ENCODE measurements at places on chromosomes 12 and 14.

- DNase-seq = no peak
These were observed 68.9 kb downstream of the TESC start for GRCh38 chr12:117030187-117030900.

GRCh38 chr12:39173726-39174125 lies 268.3 kb upstream of the CPNE8 start:
- DNase-seq = no peak

DNA sequence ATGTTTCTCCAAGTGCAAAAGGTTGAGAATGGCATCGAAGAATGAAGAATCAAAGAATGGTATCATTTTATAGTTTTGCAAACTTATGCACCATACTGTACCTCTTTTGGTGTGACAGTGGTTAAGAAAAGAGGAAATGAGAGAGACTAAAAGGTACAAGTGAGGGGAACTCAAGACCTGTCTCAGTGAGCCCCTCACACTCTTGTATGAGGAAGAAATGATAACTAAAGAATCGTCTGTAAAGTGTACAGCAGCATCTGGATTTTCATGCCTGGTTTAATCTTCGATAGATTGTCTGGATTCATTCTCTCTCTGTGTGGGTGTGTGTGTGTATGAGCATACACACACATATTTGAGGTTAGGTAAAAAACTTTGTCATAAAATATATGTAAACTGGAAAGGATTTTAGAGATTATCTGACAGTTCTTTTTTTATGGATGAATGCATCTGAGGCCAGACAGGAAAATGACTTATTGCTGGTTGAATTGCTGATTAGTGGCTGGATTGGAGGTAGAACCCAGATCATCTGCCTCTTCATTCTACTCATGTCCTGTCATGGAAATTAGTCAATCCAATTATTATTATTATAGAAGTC lies 16.0 kb upstream of the SLC38A2 start:
- DNase-seq = no peak

DNA sequence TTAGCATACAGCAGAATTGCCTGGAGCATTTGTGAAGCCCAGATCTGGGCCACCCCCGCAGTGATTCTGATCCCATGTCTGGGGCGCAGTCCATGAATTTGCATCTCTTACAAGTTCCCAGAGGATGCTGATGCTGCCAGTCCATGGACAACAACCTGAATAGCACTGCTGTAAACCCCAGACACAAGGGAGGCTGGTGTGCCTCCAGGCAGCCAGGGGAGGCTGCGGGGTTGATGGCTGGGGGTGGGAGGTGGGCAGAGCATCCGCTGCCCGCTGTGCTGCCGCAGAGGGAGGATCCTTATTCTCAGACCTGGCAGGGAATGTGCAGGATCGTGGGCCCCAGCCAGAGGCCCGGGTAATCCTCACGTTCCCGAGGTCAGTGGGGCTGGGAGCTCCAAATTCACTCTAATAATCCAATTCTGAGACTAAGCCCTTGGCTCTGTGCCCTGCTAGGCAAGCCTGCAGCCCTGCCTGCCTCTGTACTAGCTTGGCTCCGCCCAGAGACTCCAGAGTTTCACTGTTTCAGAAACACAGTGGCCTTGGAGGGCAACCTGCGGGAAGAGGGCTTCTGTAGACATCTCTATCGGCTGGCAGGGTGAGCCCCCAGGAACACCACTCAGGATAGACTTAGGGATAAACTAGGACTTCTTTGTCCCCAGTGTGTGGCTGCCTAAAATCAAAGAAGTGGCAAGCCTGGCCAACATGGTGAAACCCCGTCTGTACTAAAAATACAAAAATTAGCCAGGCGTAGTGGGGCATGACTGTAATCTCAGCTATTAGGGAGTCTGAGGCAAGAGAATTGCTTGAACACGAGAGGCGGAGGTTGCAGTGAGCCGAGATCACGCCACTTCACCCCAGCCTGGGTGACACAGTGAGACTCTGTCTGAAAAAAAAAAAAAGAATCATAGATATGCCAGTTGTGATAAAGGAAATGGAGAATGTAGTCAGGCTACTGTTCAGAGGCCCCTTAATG lies 17.8 kb upstream of the MLEC start:
- DNase-seq = no peak

DNA sequence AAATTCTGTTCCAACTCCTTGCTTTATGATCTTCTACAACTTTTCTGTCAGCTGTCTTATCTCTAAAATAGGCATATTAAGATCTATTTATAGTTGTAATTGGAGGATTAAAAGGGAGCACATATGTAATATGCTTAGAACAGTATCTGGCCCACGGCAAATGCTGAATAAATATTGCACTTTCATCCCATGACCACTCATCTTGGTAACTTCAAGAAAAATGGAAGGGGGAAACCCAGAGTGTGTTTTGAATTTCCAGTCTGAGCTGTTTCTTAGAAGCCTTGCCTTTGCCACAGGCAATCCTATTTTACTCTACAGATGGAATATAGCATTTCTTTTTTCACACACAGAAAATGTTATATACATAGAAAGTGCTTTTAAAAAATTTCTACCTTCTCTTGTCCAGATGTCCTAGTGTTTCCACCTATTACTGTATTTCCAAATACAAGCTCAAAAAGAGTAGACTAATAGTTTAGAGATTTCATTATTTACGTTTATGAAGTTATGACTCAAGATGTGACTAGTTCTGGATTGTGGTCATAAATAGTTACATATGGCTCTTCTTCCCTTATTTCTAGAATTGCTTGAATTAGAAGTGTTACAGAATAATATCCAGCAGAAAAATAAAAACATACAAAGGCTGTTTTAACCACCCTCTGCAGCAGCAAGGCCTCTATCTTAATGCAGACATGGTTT lies 6.2 kb upstream of the STXBP6 start:
- DNase-seq = no peak

DNA sequence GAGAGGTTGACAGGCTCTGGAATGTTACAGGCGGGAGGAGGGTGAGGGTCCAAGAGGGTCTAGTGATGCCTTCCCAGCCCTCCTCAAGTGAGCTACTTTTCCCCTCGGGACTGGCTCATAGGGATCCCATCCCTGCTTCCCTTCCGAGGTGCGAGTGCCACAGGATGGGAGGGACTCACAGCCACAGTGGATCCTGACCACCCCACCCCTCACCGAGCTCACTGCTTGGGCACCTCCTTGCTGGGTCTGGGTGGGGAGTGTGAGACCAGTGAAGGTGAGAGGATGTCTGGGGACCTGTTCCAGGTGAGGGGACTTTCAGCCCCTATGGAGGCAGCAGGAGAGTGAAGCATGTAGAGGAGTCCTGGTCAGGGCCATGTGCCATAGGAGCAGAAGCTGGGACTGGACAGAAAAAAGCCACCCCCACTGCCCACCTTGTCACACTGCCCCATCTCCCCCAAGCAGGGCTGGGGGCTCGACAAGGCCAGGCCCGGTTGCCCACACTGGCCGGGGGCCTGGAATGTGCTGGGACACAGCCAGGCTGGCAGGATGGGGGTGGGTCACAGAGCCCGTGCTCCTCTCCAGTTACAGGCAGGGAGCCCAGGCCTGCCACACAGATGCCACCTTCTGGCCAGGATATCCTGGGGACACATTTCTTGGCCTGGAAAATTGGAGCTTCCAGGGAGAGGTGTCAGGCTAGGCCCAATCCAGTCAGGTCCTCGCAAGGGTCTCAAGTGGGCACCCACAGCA lies 1.7 kb upstream of the TNS2 start:
- DNase-seq = no peak

GRCh38 chr14:106417224-106418049 lies 891.1 kb downstream of the TMEM121 start:
- DNase-seq = peak; percentile 71

DNA sequence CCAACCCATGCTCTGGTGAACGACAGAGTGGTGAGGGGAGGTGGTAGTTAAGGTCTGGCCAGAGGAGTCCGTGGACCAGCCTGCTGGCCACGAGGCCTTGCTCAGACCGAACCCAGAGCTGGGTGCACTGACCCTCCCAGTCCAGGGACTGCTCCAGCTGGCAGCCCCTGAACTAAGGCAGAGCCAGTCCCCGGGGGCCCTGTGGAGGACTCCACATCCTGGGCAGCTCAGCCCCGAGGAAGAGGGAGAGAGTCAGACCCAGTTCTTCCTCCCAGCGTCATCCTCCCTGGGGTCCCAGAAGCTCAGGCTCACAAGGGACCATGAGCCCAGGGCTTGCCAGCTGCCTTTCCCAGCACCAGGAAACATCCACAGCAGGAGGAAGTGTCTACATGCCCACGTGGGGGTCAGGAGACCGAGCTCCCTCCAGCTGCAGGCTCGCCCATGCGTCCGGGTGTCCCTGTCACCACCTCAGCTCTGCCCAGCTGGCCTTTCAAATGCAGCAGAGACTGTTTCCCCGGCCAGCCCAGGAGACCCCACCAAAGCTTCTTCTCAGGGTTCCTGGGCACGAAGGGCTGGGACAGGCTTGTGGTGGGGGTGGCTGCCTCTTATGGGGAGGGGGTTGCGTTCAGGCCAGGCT lies 194.4 kb downstream of the KIF26A start:
- DNase-seq = no peak

DNA sequence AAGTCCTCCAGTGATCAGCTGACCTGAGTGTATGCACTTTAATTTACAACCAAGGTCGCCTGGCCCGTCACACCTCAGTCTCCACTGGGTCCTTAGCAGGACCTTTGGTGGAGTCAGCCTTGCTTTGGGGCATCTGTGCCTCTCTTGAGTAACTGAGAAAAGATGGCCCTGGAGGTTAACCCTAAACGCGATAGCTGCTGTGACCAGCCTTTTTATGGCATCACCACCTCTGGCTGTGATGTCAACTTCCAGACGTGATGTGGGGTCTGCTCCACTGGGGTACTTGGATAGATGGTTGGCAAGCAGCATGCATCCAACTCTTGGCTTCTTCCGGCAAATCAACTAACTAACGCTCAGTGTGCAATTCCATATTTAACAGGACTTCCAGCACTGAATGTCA lies 122.8 kb upstream of the RTL1 start:
- DNase-seq = no peak

GRCh38 chr12:59118356-59118755 lies 198.1 kb upstream of the LRIG3 start:
- DNase-seq = no peak

DNA sequence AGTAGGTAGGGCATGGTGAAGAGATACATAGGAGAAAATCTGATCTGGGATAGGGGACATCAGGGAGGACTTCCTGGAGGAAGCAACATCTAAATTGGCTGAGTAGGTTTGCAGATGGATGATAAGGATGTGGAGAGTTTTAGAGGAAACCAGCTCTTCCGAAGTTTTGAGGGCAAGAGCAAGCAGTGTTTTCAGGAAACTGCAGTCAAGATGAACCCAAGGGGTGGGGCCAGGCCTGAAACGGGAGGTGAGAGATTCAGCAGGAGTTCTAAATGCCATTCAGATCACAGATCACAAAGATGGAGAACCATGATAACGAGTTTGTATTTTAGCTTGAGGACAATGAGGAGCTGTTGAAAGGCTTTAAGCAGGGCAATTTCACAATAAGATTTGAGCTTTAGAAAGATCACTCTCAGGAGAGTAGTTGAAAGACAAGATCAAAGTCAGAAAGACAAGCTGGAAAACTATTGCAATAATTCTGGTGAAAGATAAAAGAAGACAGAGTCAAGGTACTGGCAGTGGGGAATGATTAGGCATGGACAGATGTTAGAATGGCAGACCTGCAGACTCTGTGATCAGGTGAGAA lies 70.1 kb upstream of the PLXNC1 start:
- no peak for DNase-seq

- DNase-seq = no peak
These were observed 501.6 kb downstream of the SLC6A15 start for GRCh38 chr12:84411031-84411430.

DNA sequence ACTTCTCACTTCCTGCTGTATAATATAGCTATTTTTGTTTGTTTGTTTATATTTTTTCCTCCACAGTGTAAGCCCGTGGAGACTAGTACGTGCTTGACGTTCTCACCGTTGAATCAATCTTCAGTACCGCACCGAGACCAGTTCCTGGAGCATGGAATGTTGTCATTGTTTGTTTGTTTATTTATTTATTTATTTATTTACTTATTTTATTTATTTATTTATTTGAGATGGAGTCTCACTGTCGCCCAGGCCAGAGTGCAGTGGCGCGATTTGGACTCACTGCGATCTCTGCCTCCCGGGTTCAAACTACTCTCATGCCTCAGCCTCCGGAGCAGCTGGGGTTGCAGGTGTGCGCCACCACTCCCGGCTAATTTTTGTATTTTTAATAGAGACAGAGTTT lies 506.6 kb upstream of the TMEM132C start:
- no peak for DNase-seq

DNA sequence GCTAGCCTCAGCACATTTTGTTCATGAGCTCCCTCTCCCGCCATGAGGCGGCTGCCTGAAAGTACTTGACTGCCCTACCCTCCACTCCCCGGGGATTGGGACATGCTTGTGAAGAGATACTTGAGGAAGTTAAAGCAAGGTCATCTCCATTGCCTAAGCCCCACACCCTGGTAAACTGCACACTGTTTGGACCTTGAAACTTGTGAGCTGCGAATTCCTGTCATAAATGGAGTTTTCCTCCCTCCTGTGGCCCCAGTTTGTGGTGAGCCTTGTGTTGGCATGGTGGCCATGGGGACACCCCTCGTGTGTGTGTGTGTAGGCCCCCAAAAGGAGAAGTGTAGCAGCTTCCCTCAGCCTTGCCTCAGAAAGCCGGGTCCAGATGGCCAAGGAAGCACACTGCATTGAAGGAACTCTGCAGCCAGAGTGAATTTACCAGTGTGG lies 395.5 kb downstream of the ZFP36L1 start:
- DNase-seq = no peak

- DNase-seq = peak; percentile 63
These were observed 2.5 kb downstream of the USP44 start for GRCh38 chr12:95548539-95549391.

- DNase-seq = no peak
These were observed 126.9 kb upstream of the PDZRN4 start for GRCh38 chr12:41061192-41061591.

DNA sequence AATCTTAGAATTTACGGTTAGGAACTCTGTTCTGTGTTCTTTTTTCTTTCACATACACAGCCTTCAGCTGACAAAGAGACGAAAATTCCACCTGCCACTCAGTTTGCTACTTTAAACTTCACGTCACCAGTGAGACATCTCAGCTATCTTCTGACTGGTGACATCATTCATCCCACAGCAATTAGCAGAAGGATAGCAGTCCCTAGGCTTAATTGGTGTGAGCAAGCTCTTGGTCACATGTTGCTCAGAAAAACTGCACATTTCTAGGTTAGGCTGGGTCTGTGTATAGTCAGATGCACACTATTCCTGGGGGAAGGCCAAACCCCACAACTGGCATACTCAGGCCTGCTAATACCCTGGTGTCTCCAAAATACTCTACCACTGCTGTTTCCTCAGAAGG lies 23.9 kb downstream of the SLC7A7 start:
- no peak for DNase-seq

DNA sequence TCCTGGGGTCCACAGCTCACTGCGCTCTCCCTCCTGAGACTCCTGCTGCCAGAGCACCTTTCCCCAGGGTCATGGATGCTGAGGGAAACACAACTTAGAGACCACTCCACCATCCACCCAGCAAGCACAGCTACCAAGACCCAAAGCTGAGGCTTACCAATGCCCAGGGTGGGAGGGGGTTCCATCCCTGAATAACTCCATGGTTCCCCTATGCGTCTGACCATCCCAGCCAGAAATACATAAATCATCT lies 36.3 kb downstream of the DAD1 start:
- DNase-seq = no peak

Data from effector CD4-positive, alpha-beta T cell (primary cell).